ENCODE measurements at places on chromosomes 7 and 10.

- DNase-seq, result no peak
Observed at GRCh38 chr7:83952236-83952635, 242.4 kb downstream of the SEMA3A start.

- DNase-seq, result no peak
Observed at GRCh38 chr7:78099715-78100394, 301.3 kb downstream of the PHTF2 start.

GRCh38 chr7:74183142-74183541, 9.0 kb downstream of the EIF4H start:
- no peak for DNase-seq

- no peak for DNase-seq
Observed at GRCh38 chr10:5196702-5197113, at the start of gene AKR1C4. AKR1C4 (plus strand) TSS chr10:5196837; CDS start chr10:5196868, 31 bp downstream.
